ENCODE measurements at places on chromosomes 7 and 10. TPM values are rescaled to one million over a fixed set of nuclear protein-coding genes. Genes with fewer than 3 reads are reported as not detected.
A peak's percentile ranks its signal among the peaks of the same experiment; 100 is the strongest.

DNA sequence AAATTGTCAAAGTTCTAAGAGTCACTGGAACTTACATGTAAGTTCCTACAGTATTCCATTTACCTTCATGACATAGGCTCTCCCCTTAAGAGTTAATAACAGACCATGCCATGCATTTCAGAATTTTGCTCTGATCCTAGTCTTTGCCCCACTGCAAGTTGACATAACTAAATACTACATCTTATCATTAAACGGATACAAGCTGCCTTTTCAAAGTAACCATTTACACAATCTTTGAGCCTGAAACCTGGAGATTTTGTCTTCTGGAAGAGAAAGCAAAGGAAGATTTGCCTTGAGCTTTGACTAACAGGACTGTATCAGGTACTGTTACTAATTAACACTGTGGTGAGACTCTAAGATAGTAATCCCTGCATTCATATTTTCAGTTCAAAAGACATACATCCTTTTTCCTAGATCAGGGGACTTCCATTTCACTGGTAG is 9.3 kb upstream of the AKR1D1 start:
- no peaks in the 10 kb centered on the region for H3K36me3 ChIP-seq
- no peaks in the 10 kb centered on the region for H3K4me1 ChIP-seq
- DNase-seq = no peak
- no peak overlapping the region for H3K27ac ChIP-seq
- H3K27me3 ChIP-seq = no peaks in the 10 kb centered on the region

DNA sequence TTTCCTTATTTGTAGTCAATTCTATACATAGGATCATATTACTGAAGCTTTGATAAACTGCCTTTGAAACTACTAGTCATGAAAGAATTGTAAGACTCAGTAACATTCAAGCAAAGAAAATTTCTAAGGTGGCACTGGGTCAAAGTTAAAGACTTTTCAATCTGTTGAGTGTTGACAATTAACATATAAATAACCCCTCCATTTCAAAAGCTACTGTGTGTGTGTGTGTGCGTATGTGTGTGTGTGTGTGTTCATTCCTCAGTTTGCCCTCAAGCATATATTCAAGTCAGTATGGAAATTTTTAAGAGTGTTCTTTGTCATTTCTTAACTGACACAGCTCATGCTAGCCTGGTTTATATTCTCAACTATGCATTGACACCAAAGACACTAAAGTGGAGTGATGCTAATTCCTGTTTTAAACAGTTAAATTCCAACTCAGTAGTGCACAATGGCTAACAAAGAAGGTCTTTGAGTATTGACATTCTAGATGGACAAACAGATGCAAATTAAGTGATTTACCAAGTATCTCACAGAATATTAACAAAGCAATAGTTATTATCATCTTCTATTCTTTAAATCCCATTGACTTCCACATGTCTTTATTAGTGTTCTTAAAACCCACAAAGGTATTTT is 314.8 kb upstream of the GRM3 start:
- H3K27me3 ChIP-seq = no peaks in the 10 kb centered on the region
- no peaks in the 10 kb centered on the region for H3K4me1 ChIP-seq
- no peaks in the 10 kb centered on the region for H3K36me3 ChIP-seq
- H3K4me3 ChIP-seq = no peak overlapping the region
- no peak for DNase-seq

DNA sequence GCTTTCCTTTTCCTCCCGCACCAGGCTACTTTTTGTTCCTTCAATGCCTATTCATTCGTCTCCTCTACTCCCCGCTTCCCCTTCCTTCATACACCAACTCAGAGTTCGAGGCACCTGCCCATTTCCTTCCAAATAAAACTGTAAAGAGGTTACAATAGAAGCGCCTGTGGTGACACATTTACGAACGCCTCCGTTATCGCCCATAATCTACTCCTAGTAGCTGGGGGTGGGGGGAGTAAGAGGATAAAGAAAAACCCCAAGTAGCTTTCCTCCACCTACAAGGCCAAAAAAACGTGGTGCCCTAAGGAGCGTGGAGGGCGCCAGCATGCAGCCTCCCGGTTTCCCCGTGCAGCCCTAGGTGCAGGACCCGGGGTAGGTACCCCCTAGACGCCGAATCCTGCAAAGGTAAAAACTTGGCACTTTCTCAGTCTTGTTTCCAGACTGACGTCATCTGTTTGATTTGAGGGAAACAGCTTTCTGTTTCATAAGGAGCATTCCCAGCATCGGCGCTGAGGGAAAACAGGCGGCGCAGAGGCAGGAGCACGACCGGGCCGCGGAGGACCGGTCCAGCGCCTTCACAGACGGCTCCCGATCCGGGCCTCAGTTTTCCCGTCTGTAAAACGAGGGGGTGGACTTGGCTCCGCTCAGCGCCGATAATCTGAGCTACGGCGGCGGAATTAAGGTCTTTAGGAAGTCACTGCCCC is 922 bp downstream of the PPA1 start:
- peak overlapping the region; percentile 88 for H3K4me3 ChIP-seq
- peaks cover 4% of the 10 kb centered on the region for H3K36me3 ChIP-seq

GRCh38 chr7:74658178-74659004 is 873 bp downstream of the GTF2I start:
- H3K4me3 ChIP-seq = peak overlapping the region; percentile 86
- peak; percentile 91 for DNase-seq
- H3K36me3 ChIP-seq = no peaks in the 10 kb centered on the region
- peaks cover 61% of the 10 kb centered on the region for H3K4me1 ChIP-seq

- H3K4me3 ChIP-seq = no peak overlapping the region
- DNase-seq = no peak
- H3K36me3 ChIP-seq = no peaks in the 10 kb centered on the region
- peaks cover 6% of the 10 kb centered on the region for H3K4me1 ChIP-seq
- no peaks in the 10 kb centered on the region for H3K27me3 ChIP-seq
- no peak overlapping the region for H3K27ac ChIP-seq
Observed at GRCh38 chr7:156942708-156943090, 6.8 kb upstream of the NOM1 start.

AOAH gene
- 4.7 TPM for total RNA-seq

Data from B cell (primary cell).